ENCODE measurements at places on chromosomes 5 and 9.

- DNase-seq: peak; percentile 22
These were observed 90.9 kb upstream of the BOD1 start for GRCh38 chr5:173707392-173707791.

GRCh38 chr5:60809891-60810425, 34.1 kb downstream of the ELOVL7 start:
- DNase-seq: peak; percentile 27

- no peak for DNase-seq
These were observed 146.8 kb upstream of the RAD23B start for GRCh38 chr9:107136296-107136695.

GRCh38 chr9:76989501-76989900, 30.0 kb upstream of the FOXB2 start:
- no peak for DNase-seq

DNA sequence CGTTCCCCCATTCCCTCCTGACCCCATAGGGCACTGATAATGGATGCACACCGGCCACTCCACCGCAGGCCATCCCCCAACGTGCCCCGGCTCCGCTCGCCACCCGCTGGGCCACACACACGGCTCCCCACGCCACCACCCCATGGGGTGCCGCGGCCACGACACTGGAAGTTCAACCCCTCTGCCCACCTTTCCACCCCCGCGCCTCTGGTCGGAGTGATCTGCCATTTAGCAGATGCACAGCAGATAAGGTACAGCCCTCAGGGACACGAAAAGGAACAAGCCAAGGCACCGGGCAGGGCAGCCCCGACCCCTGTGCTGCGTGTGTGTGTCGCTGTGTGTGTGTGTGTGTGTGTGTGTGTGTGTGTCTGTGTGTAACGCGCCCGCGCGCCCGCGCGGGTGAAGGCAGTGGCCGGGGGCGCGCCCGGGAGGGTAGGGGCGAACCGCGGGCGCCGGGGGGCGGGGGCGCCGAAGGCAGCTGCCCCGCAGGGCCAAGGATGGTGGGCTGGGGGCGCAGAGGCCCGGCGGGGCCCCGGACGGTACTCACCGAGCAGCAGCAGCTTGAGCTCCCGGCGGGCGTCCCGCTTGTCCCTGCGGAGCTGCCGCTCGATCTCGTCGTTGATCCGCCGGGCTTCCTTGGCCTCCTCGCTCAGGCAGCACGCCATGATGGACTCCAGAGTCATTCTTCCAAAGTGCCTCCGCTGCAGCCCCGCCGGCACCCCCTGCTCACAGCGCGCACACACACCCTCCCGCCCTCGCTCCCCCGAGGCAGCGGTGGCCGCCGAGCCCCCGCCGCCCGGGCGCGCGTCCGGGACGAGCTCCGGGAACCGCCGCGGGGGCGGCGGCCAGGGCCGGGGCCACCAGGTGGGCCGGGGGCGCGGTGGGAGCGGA, 813 bp downstream of the GNAQ start:
- DNase-seq: peak; percentile 81

DNA sequence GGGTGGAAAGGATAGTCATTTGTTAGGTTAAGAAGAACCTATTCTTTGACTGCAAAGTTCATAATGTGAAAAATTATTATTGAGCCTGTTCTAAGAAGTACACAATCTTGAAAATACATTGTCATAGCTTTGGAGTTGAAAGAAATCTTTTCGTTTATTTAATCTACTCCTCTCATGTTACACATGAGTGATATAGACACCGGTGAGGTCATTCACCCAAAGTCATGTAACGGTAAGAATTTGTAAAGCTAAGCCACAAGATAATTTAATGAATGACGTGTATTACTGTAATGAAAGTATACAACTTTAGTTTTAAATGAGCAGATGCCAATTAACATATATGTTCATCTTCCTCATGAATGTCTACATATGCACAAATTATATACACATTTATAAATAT, 284.1 kb upstream of the PDE4D start:
- no peak for DNase-seq
